Head of caudate nucleus (tissue), 42 donors: ENCODE measurements at places on chromosomes 13 and 19.

DNA sequence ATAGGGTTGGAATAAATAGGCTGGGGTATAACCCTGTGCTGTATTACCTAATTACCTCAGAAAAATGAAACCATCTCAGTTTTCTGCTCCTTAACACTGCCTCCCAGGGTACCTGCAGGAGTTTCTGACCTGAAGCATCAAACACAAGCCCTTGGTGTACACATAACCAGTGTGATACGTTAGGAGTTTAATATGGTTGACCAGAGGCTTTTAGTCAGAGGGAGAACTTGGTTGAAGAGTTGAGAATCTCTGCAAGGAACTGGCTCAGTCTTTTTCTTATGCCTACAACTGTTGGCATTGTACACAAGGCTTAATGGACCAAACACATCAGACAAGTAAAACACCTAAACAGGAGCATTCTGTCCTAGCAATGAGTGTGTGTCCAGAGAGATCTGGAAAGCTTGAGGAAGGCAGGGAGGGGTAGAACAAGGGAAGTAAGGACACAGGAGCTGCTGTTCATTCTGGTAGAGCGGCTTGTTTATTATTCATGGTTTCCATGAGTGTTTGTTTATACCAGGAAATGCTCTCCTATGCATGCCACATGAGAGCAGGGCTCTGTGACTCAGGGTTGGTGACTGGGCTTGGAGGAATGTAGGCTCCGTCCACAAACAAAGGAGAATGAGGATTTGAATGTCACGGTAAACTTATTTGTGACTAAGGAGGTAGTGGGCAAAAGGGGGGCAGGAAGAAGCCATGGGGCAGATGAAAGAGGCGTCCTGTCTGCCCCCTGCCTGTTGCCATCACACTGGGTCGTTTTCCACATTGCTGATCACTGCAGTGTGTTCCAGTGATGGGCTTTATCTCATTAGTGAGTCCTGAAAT is 11.9 kb upstream of the SPATA13 start:
- DNase-seq = no peak

DNA sequence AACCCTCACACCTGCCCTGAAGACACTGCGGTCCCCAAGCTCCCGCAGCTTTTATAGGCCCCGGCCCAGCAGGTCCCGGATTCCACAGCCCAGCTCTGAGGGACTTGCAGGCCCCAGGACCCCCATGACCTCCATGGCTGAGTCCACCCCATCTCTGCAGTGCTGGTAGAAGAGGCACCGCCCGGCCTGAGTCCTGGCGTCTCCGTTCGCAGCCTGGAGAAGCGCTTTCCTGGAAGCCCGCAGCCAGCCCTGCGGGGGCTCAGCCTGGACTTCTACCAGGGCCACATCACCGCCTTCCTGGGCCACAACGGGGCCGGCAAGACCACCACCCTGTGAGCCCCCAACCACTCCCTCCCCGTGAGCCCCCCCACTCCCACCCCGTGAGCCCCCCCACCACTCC is 9.2 kb downstream of the ABCA7 start:
- DNase-seq = no peak

- no peak for DNase-seq
Observed at GRCh38 chr13:41495044-41495443, 37.7 kb downstream of the RGCC start.

DNA sequence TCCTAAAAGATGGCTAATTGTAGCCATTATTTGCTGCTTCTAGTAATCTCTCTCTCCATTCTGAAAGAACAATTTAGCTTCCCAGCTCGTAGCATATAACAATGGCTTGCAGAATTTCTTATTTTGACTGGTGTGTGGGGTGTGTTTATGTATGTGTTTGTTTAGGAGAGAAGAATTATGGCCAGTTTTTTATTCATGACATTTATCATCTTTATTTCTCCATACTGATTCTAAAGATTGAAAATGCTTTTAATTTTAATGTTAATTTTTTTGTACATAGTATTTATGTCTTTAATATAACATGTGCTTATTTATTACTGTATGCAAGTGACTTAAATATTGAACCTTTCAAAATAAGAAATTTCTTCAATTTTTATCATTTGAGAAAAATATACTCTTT is 115.8 kb upstream of the TMTC4 start:
- DNase-seq = no peak

- no peak for DNase-seq
Observed at GRCh38 chr13:75725736-75726135, 89.6 kb downstream of the LMO7 start.

GRCh38 chr19:47573071-47574026 is at the start of gene ZNF541:
TSS of gene ZNF541 (minus strand) at chr19:47573148. CDS start at chr19:47555856, 17,292 bp downstream.
- DNase-seq = peak; percentile 81

DNA sequence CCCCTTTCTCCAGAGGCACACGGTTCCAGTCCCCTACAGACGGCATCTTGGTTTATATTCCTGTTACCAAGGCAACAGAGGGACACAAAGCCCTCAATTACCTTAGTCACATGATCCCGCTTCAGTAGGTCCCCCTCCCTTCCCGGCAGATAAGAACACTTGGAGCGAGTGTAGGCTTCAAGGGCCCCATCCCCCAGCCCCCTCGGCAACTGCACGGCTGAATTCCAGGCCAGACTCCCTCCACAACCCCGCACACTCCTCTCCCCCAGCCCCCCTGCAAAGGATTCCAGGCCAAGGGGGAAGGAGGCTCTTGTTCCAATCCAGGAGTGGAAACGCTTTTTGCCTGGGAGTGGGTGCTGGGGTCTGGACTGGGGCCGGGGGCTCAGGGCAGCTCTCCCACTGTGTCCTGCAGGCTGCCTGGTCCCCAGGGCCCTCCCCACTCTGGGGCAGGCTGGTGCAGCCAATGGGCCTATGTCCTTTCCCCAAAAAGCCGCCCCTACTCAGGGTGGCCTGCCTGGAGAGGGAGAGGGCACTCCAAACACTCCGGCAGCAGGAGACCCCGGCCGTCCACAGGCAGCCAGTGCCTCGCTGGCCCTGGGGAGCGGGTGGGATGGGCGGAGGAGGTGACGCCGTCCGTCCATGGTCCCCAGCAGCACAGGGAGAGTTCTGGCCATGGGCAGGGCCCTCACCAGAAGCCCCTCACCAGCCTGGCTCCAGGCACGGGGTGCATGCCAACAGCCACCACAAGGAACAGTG is 62.6 kb downstream of the MLLT1 start:
- no peak for DNase-seq

GRCh38 chr13:45781553-45782326 is 69.8 kb downstream of the SIAH3 start:
- no peak for DNase-seq

DNA sequence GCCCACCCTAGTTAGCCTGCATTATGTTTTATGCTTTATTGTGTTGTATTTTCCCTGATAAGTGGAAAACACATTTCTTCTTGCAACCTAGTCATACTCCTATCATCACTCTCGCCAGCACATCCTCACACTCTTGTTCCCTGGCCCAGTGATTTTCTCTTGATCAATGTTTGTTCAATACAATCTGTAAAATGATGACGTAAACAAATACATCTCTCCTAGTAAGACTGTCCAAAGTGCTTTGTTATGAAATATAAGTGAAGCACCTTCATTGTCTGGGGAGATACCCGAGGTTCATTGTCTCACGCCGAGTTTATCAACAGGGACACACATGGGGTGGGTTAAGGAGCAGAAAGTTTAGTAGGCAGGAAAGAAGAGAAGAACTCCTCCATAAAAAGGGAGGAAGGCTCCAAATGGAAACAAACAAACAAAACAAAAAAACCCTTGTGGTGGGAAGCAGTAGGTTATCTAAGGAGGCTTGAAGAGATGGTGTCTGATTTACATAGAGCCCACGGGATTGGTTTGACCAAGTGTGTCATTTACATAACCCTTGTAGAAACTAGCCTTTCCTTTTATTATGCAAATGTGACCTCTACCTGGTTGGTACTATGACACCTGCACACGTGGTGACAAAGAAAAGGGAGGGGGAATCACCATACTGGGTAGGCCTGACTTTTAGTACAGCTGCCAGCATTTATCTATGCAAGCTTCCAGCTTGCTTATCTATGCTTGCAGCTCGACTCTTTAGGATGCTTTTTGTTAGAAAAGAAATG is 1317.9 kb upstream of the SPRY2 start:
- no peak for DNase-seq

- DNase-seq = no peak
Observed at GRCh38 chr13:67410645-67411044, 180.5 kb upstream of the PCDH9 start.

GRCh38 chr19:10316229-10317044 is 622 bp upstream of the FDX2 start:
- DNase-seq = no peak

GRCh38 chr13:44331446-44331845 is 42.2 kb upstream of the SERP2 start:
- DNase-seq = no peak

DNA sequence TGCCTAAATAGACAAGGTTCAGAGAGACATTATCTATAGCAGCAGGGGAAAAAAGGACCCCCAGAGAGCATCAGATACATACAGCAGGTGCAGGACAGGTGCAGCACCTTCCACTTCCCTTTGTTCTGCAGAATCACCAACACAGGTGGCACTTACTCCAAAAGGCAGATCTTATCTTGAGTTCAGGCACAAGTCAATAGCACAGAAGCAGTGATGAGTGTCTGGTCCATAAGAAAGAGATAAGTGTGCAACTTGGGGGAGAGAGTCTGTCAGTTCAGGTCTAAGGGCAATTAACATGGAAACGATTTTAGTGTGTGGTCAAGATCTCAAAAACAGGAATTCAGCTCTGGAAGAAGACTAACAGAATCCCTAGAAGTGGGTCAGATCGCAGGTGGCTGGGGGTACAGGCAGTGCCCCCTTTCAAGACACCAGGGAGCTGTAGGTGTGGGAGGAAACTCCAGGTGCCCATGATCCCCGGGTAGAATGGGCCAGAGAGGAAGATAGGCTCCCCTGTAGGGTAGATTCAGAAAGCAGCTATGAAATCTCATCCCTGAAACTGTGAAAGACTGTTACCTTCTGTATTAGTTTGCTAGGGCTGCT is 40.6 kb downstream of the TNFSF11 start:
- no peak for DNase-seq

DNA sequence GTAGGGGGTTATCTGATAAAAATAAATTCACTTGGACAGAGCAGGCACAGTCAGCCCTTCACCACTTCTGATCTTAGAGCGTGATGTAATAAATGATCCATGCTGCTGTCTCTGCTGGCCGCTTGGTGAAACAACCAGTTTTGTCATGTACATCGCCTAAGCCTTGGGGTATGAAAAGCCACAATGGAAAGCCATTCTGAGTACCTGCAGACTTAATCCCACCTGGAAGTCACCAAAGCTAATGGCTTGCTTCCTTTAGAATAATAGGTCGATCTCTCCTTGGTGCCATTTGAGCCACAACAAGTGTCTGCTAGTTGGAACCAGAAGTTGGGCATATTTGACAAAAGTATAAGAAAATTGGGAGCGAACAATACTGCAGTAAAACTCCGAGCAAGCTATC is 1649.7 kb upstream of the SPRY2 start:
- DNase-seq = no peak

DNA sequence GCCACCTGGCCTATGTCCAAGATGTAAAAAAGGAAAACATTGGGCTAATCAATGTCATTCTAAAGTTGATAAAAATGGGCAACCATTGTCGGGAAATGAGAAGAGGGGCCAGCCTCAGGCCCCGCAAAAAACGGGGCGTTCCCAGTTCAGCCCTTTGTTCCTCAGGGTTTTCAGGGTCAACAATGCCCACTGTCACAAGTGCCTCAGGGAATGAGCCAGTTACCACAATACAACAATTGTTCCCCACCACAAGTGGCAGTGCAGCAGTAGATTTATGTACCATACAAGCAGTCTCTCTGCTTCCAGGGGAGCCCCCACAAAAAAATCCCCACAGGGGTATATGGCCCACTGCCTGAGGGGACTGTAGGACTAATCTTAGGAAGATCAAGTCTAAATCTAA is 112.5 kb downstream of the ZNF486 start:
- DNase-seq = peak; percentile 56

DNA sequence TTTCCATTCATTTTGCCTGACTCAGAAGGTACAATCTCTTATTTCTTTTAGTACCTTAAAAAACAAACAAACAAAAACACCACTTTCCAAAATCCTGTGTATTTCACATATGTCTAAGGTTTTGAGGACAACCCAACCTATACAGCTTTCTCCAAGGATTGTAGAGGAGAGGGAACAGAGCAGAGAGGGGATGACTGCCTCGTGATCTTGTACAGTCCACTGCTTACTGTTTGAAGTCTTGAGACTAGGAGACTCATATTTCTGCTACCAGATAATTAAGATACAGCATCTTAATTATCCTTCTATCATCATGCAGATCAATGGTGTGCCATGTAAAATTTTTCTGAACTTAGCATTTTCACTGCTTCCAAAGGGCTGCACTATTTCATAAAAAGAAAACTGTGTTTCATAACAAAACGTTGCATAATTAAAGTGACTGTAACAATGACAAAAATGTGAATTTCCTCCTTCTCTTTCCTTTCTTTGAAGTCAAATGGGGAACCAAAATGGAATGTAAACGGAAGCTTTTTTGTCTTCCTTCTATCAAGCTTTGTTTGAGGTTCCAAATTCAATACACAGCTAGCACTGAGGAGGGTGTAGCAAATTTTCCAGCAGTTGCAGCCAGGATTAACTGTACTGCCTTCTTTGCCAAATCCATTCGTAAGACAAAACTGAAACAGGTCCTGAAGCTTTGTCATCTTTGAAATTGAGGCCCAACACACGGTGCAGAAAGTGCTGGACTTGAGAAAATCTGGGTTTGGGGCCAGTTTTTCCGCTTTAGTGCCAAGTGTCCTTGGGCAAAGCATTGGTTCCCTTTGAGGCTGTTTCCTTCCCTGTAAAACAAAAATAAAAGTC is 34.9 kb upstream of the RCBTB2 start:
- no peak for DNase-seq

GRCh38 chr13:77345150-77345780 is 18.4 kb upstream of the MYCBP2 start:
- no peak for DNase-seq

- no peak for DNase-seq
Observed at GRCh38 chr19:53597023-53597422, 34.8 kb upstream of the DPRX start.

DNA sequence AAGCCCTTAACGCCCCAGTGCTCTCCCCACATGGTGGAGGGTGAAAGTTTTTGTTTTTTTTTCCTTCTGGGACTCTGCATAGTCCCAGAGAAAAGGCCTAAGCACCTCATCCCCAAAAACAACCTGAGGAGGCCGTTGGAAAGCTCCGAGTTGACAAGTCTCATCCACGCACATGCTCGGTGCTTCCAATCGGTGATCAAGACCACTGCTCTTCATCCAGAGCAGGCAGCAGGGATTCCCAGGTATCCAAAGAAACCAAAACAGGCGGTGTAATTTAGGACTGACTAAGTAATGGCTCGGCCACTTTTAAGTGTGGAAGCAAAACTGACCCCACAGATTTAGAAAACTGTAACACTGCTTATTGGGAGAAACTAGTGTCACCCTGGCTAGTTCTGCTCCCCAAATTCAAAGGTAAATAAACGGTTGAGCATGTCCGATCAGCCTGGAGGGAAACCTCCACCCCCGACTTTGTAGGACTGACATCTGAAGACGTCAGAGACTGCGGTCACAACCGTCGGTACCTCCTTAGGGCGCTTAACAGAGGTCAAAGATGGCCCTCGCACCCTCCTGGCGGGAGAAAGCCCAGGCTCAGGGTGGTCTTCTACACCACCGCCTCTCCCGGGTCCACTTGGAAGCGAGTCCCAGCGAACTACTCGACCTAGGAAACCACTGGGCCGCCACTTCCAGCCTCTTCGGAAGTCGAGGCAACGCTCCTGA is 997 bp upstream of the ZNF446 start:
- no peak for DNase-seq
